Karpas-422 (cell line): ENCODE measurements at places on chromosomes 7 and 10. TPM values are rescaled to one million over a fixed set of nuclear protein-coding genes. Genes with fewer than 3 reads are reported as not detected.

GRCh38 chr7:50748472-50748871 is 34.2 kb downstream of the GRB10 start:
- no peak for DNase-seq
- H3K27me3 ChIP-seq = no peaks in the 10 kb centered on the region

Gene ITIH5
- total RNA-seq = not detected in 2 replicates

DNA sequence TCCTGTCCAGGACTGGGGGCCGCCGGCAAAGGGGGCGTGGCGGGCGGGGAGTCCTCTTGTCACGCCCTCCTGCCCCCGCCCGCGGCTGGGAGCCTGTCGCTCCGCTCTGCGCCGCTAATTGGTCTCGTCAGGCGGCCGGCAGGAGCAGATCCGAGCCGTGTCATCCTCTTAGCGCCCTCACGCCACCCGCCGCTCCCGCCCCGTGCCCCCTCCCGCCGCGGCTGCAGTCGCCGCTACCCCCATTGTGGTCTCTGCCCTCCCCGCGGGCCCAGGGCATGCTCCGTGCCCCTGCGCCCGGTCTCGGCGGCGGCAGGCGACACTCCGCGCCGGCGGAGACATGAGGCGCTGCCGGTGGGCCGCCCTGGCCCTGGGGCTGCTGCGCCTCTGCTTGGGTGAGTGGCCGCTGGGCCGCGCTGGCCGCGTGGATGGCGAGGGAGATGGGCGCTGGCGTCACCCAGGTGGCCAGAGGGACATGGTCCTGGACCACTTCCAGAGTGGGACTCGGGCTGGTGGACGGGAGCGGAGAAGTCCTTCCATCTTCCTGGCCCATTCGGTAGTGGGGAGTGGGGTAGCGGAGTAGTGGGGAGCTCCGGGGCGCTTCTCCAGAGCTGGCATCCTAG is at the start of gene CDHR1:
CDHR1 (plus strand) TSS at position 114 of the 620 bp plus-strand sequence; CDS start at position 338, 224 bp downstream.
- H3K36me3 ChIP-seq = no peaks in the 10 kb centered on the region
- no peak within 1 kb of the TSS for H3K4me3 ChIP-seq
- H3K27ac ChIP-seq = no peak within 1 kb of the TSS
- no peak for DNase-seq
- H3K27me3 ChIP-seq = no peaks in the 10 kb centered on the region
- no peaks in the 10 kb centered on the region for H3K4me1 ChIP-seq

DNA sequence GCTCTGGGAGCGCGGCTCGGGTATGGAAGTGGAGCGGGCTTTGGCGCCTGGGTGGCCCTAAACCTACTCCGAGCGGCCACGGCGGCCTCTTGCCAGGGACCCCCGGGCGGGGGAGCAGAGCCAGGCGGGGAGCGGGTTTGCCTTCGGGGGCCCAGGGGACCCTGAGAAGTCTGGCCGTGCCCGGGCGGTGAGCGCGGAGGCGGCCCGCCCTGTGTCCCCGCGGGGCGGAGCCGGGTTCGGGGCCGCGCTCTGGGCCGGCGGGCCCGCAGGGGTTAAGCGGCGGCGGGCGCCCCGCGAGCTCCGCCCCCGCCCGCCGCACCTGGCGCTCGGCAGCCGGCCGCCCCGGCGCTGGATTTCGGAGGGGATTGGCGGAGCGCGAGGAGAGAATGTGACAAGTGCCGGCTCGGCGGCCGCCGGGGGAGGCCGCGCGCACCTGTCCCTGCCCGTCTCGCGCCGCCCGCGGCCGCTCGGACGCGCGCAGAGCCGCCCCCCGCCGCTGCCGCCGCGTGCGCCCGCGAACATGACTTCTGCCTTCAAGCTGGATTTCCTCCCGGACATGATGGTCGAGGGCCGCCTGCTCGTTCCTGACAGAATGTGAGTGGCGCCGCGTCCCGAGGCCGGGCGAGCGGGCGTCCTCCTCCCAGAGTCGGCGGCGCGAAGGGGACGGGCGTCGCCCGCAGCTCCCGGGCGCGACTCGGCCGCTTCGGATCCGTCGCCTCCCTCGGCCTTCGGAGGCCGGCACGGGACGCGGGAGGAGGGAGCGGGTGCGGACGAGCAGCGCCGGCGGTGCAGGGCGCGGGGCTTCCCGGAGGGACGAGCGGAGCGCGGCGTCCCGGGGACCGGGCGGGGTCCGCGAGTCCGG is at the start of gene CELF2:
CELF2 (plus strand) TSS at position 303 of the 862 bp plus-strand sequence; CDS start at position 521, 218 bp downstream.
- no peak within 1 kb of the TSS for H3K27ac ChIP-seq
- no peaks in the 10 kb centered on the region for H3K36me3 ChIP-seq
- no peak within 1 kb of the TSS for H3K4me3 ChIP-seq
- DNase-seq = no peak
- no peaks in the 10 kb centered on the region for H3K27me3 ChIP-seq

DNA sequence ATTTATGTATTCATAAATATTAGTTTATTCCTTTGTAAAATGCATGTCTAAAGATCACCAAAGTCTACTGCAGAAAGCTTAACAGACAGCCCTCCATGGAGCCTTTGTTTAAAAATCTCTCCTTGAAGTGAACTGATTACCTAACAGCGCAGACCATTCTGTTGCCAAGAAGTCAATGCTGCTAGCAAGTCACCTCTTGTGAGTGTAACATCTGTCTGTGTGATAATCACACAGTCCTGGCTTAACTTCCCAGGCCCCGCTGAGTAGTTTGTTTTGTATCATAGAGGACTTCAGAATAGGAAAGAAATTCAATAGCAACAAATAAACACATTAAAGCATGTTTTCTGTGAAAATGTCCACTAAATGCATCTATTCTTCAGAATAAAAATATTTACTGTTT is 435.3 kb upstream of the IGFBP3 start:
- H3K4me3 ChIP-seq = no peak overlapping the region
- H3K36me3 ChIP-seq = no peaks in the 10 kb centered on the region
- H3K27ac ChIP-seq = no peak overlapping the region
- DNase-seq = no peak
- no peaks in the 10 kb centered on the region for H3K4me1 ChIP-seq

- no peak for DNase-seq
- no peaks in the 10 kb centered on the region for H3K4me1 ChIP-seq
- no peaks in the 10 kb centered on the region for H3K27me3 ChIP-seq
- H3K27ac ChIP-seq = no peak overlapping the region
- H3K36me3 ChIP-seq = no peaks in the 10 kb centered on the region
Measured at GRCh38 chr10:116722736-116723427, 19.5 kb downstream of the HSPA12A start.

- no peak overlapping the region for H3K4me3 ChIP-seq
- no peaks in the 10 kb centered on the region for H3K36me3 ChIP-seq
- DNase-seq = no peak
- H3K4me1 ChIP-seq = no peaks in the 10 kb centered on the region
Measured at GRCh38 chr10:1399431-1400100, 337.8 kb downstream of the ADARB2 start.

Gene SAP25
- total RNA-seq = 2.5 and 4.9 TPM in 2 replicates

Gene VWA2
- not detected in 2 replicates for total RNA-seq

Gene UNC5B
- not detected in 2 replicates for total RNA-seq

Gene CDH23
- total RNA-seq = 0.47 and 2.1 TPM in 2 replicates

Gene CLRN3
- total RNA-seq = not detected in 2 replicates

Gene CFAP69
- 0.32 and 3.5 TPM in 2 replicates for total RNA-seq

Gene PODXL
- 1.5 and 3.4 TPM in 2 replicates for total RNA-seq
